ENCODE measurements at places on chromosomes 7 and 10.

DNA sequence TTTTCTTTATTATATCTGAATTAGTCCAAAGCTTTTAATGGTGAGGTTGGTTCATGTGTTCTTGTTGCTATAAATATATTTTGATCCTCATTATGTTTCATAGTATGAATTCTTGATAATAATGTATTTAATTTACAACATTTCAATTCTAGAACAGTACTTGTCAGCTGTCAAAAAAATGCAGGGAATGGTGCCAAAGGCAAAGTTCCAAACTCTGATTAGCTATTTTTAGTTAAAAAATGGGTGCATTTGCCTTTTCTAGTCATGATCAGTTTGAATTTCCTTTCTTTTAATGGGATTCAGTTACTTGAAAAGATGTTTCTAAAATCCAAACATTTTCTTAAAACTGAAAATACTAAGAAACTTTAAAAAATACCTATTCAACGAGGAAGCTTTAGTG lies 49.6 kb downstream of the ANKIB1 start:
- DNase-seq = no peak

DNA sequence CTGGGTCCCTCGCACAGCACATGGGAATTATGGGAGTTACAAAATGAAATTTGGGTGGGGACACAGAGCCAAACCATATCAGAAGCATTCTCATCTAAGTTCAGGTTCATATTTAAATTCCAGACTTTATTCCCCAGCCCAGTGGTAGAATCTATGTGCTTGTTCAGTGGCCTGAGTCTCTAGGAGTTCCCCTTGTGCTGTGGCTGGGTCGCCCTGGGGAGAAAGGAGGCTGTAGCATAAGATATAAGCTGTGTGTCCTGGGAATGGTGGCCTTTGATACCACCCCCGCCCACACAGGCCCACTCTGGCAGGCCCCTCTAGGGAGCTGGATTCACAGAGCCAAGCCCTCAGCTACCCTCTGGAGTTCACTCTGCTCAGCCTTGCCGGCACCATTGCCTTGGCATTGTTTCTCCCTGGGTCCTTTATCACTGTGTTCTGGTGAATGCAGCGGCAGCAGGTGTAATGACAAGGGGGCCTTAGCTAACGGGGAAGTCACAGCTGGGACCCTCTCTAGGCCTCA lies 64.2 kb downstream of the MINDY4 start:
- DNase-seq = no peak

- no peak for DNase-seq
These were observed 2.0 kb upstream of the HEPACAM2 start for GRCh38 chr7:93228302-93228701.

DNA sequence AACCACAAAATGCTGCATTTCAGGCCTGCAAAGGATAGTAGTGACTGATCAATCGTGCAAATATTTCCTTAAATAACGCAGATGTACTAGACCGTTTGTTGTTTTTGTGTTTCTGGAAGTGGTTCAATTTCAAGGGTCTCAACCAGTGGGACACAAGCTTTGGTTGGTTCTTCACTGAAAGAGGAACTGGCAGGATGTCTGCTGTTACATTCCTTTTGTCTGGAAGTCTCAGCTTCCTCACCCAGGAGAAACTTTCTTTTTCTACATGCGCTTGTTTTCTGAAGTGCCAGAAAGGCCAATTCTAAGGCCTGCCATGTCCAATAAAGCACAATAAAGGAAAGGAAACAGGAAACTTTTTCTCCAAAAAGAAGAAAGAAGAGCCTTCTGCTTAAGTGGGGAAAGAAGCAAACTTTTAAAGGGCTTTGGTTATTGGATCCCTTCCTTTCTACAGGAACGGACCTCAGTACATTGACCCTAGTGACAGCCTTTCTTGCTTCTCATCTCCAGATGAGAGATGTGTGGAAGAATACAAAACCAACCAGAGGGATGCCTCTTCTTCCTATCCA lies 4.1 kb downstream of the DKK1 start:
- DNase-seq = no peak

DNA sequence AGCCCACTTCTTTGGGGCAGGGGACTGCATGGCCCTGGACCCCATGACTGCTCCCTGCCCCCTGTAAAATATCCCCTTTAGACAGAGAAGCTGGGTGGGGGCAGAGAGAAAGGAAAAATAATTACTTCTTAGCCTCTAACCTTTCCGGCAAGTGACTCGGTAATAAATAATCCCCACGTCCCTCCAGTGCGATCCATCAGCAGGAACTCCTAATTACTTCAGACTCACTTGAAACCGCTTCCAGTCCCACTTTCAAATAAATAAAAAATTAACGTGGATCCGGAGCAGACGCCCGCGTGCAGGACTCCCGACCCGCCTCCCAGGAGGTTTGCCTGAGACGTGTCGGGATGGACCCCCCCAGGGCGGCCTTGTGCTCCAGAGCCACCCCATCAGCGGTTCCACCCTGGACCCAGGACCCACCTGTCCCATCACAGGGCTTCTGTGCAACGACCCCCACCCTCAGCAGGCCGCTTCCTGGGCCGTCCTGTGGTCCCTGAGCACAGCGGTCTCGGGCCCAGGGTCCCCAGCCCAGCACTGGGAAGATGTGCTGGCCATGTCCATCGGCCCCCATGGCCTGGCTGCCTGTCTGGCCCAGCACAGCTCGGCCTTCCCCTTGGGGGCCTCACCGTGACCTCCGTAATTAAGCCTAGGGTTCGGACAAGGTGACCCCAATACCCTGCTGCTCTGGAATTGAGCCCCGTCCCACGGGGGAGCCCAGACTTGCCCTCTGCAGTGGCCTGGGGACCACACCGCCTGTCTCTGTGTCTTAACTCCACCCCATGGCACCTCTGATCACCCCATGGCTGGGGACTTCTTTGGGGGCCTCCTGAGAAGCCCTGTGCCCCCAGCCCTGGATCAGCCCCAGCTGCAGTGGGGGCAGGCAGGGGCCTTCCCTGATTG lies 108.0 kb downstream of the UNCX start:
- DNase-seq = no peak

DNA sequence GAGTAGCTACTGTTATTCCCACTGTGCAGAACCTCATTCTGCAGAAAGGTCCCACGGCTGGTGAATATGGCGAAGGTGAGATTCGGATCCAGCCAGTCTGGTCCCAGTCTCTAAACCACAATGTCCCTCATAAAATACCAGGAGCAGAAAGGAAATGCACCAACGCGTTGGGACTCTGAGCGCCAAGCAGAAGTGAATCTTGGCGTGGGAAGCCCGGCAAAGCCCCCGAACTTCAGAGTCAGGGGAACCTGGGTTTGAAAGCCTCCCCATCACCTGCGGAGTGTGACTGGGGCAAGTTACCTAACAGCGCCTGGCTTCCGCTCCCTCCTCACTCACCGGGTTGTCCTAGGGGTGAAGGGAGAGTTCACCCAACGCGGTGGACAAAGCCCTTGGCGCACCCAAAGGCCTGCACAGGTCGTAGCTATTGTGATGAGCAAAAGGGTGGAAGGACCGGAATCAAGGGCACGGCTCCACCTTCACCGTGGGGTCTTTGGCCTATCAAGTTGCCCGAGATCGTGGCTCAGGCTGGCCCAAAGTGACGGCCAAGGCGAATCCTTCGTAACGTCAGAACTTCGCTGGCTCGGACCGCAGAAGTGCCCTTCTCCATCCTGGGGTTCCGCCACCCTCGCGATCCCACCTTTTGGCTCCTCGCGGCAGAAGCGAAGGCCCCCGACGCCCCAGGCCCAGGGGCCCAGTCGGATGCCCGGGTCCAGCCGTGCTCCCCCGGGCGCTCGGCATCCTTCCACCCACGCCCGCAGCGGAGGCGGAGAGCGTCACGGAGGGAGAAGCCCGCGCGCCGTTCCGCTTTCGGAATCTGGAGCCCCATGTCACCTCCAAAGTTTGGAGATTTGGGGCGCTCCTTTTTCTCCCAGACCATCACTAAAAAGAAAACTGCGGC lies 811 bp downstream of the RGS10 start:
- DNase-seq = peak; percentile 79

DNA sequence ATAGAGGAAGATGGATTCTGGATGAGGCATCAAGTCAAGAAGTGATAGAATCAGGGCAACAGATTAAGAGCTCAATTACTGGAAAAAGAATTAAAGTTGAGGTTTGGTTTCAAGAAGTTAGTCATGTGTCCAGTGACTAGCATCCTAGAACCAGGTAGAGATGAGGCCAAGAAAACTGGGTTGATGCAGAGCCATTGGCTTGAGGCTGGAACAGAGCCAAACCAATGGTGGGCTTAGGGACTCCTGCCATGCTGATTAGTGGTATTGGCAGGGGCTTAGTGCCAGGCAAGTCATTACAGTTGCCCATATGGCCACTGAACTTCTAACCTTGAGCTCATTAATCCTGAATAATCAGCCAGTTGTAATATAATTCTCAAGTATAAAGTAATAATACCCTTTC lies 18.5 kb downstream of the ZNF277 start:
- DNase-seq = no peak

DNA sequence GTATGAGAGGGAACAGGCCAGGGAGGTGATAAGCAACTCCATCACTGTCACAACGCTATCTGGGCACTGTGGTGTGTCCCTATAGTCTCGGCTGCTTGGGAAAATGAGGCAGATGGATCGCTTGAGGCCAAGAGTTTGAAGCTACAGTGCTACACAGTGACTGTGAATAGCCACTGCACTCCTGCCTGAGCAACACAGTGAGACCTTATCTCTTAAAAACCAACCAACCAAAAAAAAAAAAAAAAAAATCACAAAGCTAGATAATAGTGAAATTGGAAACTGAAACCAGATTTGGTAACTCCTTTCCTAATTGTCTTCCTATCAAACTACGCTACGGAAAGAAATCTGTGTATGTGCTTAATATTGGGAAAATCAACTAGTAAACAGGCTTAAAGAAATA lies 14.1 kb downstream of the MICU1 start:
- DNase-seq = no peak

DNA sequence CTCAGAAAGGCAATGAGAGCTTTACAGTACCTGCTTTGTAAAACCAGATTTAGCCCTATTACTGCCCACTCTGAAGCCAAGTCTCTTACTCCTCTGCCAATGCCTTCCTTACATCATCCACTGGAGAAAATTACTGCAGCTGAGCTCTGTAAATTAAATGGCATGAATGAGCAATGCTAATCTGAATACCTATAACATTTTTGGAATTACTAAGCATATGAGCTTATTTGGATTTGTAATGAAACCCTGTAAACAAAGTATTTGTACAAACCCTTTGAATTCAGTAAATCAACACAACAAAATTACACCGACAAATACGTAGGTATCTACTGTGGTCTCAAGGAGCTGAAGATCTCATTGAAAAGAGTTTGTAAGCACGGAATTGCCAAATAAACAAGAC lies 12.1 kb upstream of the CCNY start:
- no peak for DNase-seq
